ENCODE measurements at places on chromosomes 11 and 22. TPM values are rescaled to one million over a fixed set of nuclear protein-coding genes. Genes with fewer than 3 reads are reported as not detected.

GRCh38 chr11:35932681-35933319 lies 11.1 kb upstream of the LDLRAD3 start:
- peaks cover 4% of the 10 kb centered on the region for H3K4me1 ChIP-seq
- no peak for DNase-seq
- no peak overlapping the region for H3K4me3 ChIP-seq
- H3K27me3 ChIP-seq, result peaks cover 4% of the 10 kb centered on the region
- H3K36me3 ChIP-seq, result no peaks in the 10 kb centered on the region

GRCh38 chr11:969651-970205 lies 44.1 kb downstream of the AP2A2 start:
- H3K36me3 ChIP-seq, result peaks cover 30% of the 10 kb centered on the region
- H3K4me3 ChIP-seq, result no peak overlapping the region
- H3K27ac ChIP-seq, result no peak overlapping the region
- H3K27me3 ChIP-seq, result no peaks in the 10 kb centered on the region
- no peak for DNase-seq

GRCh38 chr22:27895600-27895999 lies 23.5 kb downstream of the PITPNB start:
- H3K4me3 ChIP-seq, result no peak overlapping the region
- DNase-seq, result no peak
- no peaks in the 10 kb centered on the region for H3K27me3 ChIP-seq
- H3K27ac ChIP-seq, result no peak overlapping the region
- peaks cover 17% of the 10 kb centered on the region for H3K4me1 ChIP-seq
- H3K36me3 ChIP-seq, result peaks cover 27% of the 10 kb centered on the region

DNA sequence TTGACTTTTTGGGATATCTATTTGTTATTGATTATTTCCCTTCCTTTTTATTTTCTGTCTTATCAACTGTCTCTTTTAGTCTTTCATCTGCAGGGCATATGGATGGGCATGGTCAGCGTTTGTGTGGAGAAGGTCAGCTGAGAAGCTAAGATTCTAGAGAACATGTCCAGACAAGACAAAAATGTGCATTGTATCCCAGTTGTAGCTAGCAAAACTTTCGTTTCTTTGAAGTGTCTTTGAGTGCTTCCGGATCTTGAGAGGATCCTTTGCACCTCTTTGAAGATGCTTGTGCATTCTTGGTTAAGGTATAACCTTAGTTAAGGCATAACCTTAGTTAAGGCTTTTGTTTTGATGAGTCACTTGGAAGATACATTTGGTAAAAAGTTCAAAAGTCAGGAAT lies 329.9 kb upstream of the LRRC4C start:
- H3K36me3 ChIP-seq, result no peaks in the 10 kb centered on the region
- no peak overlapping the region for H3K4me3 ChIP-seq
- no peak for DNase-seq
- H3K27ac ChIP-seq, result no peak overlapping the region

GRCh38 chr22:49207008-49208003 lies 620.4 kb downstream of the BRD1 start:
- no peak overlapping the region for H3K4me3 ChIP-seq
- H3K4me1 ChIP-seq, result no peaks in the 10 kb centered on the region
- H3K27me3 ChIP-seq, result no peaks in the 10 kb centered on the region
- no peaks in the 10 kb centered on the region for H3K36me3 ChIP-seq

- peaks cover 6% of the 10 kb centered on the region for H3K4me1 ChIP-seq
- H3K27me3 ChIP-seq, result no peaks in the 10 kb centered on the region
- DNase-seq, result no peak
- no peaks in the 10 kb centered on the region for H3K36me3 ChIP-seq
Measured at GRCh38 chr11:12746593-12747097, 72.4 kb downstream of the TEAD1 start.

DNA sequence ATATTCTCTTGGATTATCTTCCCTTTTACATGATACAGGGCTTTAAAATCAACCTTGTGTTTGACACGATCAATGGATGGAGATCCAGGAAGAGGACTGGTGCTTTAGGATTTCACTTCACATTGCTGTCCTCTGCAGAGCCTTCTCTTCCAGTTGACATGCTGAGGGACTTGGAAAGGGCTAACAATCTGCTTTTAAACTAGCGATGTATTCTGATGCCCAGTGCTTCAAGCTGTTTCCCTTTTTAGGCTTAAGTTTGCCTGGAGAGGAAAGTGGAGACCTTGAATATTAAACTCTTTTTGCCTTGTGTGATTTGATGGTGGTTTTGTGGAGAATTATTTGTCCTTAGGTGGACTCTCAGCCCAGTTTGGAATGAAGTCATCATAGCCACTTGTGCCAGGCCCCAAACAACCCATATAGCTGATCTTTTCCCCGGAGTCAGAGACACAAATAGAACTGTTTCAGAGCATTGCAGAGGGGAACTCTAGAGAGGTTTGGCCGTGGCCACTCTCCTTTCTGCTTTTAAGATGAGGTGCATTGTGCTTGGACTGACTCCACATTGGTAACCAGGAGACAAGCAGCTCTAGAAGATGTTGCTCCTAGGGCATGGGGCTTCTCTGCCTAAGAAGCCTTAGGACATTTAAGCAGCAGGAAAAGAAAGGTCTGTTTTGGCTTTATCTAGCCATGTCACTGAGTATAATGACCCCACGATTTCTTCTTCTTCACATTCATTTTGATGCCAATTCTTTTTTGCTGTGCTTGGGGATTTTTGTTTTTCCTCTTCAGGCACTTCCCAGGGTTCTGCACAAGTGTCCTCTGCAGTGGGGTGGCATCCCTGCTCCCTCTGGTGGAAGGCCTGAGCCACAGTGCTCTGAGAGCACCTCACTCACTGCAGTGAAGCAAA lies 152.8 kb downstream of the NCAM1 start:
- H3K27ac ChIP-seq, result peak overlapping the region; percentile 62
- no peak for DNase-seq
- H3K36me3 ChIP-seq, result no peaks in the 10 kb centered on the region
- H3K4me1 ChIP-seq, result peaks cover 6% of the 10 kb centered on the region

Gene USH1C
- not detected for total RNA-seq

Gene SAA1
- total RNA-seq, result 6.5 TPM

All from thoracic aorta (tissue), 2 donors.